ENCODE measurements at places on chromosomes 7 and 10.
A peak's percentile ranks its signal among the peaks of the same experiment; 100 is the strongest.

- no peak for DNase-seq
These were observed 169.6 kb downstream of the ELFN1 start for GRCh38 chr7:1839701-1840100.

- no peak for DNase-seq
These were observed 243.2 kb downstream of the GFRA1 start for GRCh38 chr10:116029826-116030225.

DNA sequence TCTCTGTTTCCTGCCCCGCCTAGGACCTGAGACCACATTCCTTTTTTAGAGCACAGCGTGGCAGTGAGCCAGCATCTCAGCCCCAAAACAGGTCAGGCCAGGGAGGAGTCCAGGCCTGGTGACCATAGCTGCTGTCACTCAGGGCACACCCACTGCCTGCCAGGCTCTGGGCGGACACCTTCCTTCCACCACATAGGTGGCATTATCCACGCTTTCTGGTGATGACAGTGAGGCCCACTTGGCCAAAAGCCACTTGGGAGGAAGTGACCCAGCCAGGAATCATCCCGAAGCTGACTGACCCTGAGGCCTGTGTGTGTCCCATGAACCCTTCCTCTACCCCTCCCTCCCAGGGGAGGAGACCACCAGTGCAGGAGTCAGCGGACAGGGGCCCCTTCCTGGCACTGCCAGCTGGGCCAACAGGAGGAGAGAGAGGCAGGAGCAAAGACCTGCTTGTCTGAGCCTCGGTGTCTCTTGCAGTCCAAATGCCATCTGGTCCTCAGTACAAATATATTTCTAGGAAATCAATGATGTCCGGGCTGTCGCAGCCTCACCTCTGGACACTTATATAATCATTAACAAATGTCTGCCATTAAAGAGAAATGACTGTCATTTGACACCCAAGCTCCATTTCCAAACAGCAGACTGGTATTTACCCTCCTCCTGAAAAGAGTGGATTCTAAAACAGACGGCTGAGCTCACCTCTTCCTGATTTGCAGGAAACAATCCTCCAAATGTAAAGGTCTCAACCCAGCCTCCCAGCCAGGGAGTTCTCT, 63.0 kb downstream of the ABRAXAS2 start:
- DNase-seq: no peak

DNA sequence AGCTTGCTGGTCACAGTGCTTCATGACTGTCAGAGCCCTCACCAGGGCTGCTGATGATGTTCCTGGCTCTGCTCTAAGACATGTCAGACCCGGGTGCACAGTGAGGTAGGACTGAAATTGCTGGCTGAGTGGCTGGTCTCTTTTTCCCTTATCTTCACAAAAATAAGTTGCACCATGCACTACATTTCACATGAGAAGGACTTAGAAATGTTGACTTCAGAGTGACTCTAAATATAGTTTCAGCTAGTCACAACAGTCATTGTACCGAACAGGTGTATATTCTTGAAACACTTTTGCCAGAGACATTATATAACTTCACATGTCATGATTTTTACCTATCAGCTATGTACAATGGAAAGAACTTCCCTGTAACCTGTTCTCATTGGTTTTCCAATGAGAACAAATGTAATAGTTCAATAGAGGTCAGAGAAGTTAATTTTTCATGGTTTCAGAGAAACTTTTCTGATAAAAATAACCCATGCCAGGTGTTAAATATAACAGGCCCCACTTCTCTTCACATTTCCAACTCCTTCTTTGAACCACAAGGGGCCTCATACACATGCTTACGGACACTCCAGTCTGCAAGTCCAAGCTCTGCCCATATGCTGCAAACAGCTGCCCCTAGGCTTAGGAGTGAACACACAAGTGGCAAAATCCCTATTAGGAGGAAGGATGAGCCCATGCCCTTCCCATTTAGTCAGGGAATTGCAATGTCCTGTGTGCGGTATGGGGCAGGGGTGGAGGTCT, 115.6 kb downstream of the CDK6 start:
- DNase-seq: no peak

DNA sequence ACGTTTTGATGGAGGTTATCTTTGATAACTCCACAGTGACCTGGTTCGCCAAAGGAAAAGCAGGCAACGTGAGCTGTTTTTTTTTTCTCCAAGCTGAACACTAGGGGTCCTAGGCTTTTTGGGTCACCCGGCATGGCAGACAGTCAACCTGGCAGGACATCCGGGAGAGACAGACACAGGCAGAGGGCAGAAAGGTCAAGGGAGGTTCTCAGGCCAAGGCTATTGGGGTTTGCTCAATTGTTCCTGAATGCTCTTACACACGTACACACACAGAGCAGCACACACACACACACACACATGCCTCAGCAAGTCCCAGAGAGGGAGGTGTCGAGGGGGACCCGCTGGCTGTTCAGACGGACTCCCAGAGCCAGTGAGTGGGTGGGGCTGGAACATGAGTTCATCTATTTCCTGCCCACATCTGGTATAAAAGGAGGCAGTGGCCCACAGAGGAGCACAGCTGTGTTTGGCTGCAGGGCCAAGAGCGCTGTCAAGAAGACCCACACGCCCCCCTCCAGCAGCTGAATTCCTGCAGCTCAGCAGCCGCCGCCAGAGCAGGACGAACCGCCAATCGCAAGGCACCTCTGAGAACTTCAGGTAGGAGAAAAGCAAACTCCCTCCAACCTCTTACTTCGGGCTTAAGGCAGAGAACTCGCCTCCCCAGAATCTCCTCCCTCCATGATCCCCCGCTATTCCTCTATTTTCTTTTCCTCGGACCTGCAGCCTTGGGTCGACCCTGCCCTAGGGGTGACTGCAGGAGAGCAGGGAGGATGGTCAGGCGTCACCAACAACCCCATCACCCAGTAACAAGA, at the start of gene SERPINE1:
TSS of gene SERPINE1 (plus strand) at position 454 of the 809 bp plus-strand sequence. CDS start 1,290 bp downstream, outside the sequence.
- DNase-seq: peak; percentile 68

- no peak for DNase-seq
These were observed 527.8 kb downstream of the SH2D4B start for GRCh38 chr10:81065474-81065873.

GRCh38 chr7:124515106-124515830, 250.3 kb downstream of the GPR37 start:
- DNase-seq: no peak
